ENCODE measurements at places on chromosomes 12 and 14.
A peak's percentile ranks its signal among the peaks of the same experiment; 100 is the strongest.

GRCh38 chr14:21791749-21792148 is 118.1 kb upstream of the OR4E1 start:
- no peak for DNase-seq

DNA sequence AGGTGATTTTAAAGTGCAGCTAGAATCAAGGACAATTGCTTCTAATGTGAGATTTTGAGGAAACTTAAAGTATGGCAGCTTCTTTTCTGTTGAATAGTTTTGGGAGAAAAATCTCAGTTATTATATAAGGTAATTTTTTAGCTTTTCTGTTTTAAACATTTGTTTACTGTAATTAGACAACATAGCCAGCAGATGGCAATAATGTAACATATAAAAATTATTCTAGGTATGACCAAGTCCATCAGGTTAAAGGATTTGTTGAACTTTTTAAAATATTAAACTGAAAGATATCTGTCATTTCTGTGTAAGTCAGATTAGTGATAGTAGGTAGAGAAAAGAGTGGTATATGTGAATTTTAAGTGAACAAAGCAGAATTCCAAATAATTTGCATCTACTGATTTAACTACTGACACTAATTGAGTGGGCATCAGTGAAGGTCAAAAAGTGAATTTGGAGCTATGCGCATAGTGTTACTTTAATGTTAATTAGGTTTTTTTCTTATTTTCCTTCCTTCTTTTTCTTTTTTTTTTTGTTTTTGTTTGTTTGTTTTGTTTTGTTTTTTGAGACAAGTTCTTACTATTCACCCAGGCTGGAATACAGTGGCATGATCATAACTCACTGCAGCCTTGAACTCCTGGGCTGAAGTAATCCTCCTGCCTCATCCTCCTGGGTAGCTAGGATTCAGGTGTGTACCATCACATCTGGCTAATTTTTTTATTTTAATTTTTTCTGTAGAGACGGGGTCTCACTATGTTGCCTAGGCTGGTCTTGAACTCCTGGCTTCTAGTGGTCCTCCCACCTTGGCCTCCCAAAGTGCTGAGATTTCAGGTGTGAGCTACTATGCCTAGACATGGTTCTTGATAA is 18.6 kb downstream of the PRORP start:
- DNase-seq = no peak

- DNase-seq = no peak
Measured at GRCh38 chr12:65067383-65067782, 53.7 kb downstream of the WIF1 start.

DNA sequence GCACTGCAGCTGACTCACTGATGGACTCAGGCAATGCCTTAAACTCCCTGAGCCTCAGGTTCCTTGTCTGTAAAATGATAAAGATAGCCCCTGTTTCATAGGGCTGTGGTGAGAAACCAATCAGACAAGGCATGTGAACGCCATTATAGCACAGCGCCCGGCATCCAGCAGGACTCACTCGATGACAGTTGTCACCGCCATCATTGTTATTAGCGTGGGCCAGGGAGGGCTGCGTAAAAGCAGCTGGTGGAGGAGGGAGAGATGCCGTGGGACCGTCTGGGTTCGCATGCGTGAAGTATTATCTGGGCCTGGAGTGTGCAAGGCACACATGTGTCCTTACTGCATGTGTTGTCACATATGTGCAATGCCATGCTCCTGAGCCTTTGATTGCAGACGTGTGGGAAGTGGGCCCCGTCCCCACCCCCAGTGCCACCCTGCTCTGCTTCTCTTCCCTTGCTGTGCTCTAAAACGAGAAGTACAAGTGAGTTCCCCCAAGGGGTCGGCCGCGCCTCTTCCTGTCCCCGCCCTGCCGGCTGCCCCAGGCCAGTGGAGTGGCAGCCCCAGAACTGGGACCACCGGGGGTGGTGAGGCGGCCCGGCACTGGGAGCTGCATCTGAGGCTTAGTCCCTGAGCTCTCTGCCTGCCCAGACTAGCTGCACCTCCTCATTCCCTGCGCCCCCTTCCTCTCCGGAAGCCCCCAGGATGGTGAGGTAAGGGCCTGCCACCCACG is at the start of gene PTPN6:
PTPN6 (plus strand) TSS at position 546 of the 730 bp plus-strand sequence; CDS start at position 703, 157 bp downstream.
- peak; percentile 49 for DNase-seq

GRCh38 chr12:113271853-113272561 is 50.7 kb downstream of the TPCN1 start:
- DNase-seq = no peak

DNA sequence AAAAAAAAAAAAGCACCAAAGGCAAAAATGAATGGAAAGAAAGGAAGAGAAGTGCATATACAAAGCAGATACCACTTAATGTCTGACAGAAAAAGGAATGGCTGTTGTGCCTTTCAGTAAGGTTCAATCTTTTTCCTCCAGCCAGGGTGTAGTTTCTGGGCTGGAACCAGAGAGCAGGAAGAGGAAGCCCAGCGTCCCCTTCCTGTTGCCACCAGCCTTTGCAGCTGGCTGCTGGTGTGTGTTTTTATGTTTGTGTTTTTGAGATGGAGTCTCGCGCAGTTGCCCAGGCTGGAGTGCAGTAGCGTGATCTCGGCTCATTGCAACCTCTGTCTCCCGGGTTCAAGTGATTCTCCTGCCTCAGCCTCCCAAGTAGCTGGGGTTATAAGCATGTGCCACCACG is 64.6 kb upstream of the LTA4H start:
- DNase-seq = no peak

DNA sequence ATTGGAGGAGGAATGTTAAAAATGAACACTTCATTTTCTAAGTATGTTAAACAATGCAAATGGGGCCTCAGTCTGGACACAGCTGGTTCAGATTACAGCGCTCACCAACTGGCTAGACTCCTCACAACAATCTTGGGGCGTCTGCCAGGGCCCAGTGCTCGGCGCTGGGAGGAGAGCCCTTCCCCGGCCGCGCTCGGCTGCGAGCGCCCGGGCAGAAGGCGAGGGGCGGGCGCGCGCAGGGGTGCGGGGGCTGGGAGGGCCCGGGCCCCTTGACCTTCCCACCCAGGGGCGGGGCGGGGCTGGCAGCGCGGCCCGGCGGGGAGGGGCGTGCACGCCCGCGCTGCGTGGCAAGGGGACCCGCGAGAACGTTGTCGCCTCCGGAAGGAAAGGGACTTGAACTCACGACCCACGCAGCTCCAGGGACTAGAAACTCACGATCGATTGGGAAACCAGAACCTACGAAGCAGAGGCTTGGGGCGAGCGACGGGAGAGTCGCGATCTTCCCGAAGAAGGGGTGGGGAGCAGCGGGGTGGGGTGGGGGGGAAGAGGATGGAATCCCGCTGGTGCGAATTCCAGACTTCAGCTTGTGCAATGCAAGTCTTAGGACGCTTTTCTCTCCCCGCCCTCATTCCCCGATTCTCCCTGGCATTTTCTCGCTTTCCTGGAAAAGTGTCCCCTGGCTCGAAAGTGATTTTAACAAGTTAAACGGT is at the start of gene FBLN5:
FBLN5 (minus strand) TSS at position 220 of the 710 bp plus-strand sequence. CDS start 465 bp downstream, outside the sequence.
- DNase-seq = no peak

- DNase-seq = no peak
Measured at GRCh38 chr14:27553790-27554189, 956.0 kb upstream of the NOVA1 start.

GRCh38 chr12:108190529-108190928 is 61.4 kb downstream of the WSCD2 start:
- no peak for DNase-seq

DNA sequence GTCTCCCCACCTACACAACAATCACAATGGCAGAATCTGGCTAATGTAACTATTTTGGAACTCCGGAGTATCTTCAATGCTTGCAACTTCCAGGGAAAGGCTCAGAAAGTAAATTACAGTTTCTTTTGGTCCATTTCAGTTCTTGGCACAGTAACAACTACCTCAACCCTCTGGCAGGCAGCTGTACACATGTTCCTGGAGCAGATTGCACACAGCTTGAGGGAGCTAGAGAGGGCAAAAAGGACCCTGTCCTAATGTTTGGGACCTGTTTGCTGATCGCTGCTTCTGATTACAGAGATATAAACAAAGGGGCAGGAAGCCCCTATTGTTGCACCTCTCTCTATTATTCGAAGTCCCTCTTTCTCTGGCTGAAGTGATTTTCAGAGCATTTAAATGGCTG is 35.2 kb upstream of the SLC38A1 start:
- no peak for DNase-seq

- DNase-seq = no peak
Measured at GRCh38 chr12:99600388-99600787, 47.2 kb upstream of the GARIN6 start.

DNA sequence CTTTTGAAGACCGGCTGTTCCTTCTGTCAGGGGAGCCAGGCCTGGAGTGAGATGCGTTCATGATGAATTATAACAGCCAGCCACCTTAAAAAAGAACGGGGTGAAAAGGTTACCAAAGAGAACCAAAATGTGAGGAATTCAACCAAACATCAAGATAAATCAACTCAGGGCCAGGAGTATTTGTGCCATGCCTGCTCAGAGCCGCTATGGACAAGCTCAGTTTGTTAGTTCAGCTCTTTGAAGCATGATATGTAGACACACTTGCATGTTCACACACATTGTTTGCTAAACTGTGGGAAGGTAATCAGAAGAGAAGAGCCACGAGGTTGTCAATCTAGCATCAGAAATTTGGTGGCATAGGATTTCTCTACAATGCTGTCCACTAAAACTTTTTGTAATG is 367.4 kb upstream of the TBX3 start:
- no peak for DNase-seq

DNA sequence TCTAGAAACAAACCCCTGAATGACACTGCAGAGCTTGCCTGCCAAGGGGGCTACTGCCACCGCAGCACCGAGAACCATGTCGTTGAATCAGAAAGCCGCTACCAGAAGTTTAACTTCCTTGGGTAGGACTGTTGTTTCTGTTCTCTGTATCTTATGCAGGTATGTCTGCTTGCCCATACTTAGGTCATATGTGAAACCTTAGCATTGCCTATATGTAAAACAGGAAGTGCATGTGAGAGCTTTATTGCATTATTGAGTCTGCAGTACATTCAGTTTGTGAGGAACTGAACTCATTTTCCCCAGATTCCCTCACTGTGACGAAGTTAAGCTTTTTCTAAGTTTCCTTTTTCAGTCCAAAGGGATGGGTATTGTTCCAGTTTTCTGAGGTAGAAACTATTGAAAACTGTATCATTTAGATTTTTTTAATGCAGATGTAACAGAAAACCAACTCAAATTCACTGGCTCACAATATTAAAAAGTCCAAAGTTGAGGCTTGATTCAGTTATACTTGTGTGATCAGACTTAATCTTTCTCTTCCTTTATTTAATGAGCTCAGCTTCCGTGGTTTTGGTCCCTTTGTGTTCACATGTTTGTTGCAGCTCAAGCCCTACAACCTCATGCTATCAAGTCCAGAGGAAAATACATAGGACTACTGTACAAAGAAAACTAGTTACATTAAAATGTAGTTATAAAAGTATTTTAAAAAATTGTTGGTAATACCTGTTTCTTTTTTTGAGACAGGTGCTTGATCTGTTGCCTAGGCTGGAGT is 6.9 kb downstream of the FBXO34 start:
- no peak for DNase-seq

- no peak for DNase-seq
Measured at GRCh38 chr12:78119351-78119918, 288.7 kb downstream of the NAV3 start.

All from naive thymus-derived CD8-positive, alpha-beta T cell (primary cell).